Psoas muscle (tissue), 8 donors: ENCODE measurements at places on chromosomes 13 and 19.

- no peak for DNase-seq
Measured at GRCh38 chr13:38530492-38530891, 156.4 kb upstream of the FREM2 start.

GRCh38 chr19:44024900-44025216 lies 321 bp upstream of the ZNF222 start:
- no peak for DNase-seq

DNA sequence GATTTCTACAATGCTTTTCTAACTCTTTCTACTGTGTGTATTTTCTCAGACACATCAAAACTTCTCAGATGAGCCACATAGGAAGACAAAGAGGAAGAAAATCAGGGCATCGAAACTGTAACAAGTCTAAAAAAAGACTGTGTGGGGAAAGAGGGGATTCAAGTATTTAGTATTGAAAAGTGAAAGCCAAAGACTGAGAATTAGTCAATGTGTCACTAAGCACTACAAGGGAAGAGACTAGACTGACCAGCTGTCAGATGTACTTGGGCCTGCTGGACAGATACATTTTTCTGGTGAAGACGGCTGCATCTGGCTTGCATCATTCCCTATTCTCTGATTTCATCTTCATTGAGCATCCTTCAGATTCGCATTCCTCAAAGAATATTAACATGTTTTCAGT lies 25.4 kb downstream of the COMMD6 start:
- DNase-seq = no peak

GRCh38 chr19:54364775-54365257 lies at the start of gene LAIR1:
TSS of gene LAIR1 (minus strand) at chr19:54364931. CDS start at chr19:54364804, 127 bp downstream.
- peak; percentile 61 for DNase-seq

DNA sequence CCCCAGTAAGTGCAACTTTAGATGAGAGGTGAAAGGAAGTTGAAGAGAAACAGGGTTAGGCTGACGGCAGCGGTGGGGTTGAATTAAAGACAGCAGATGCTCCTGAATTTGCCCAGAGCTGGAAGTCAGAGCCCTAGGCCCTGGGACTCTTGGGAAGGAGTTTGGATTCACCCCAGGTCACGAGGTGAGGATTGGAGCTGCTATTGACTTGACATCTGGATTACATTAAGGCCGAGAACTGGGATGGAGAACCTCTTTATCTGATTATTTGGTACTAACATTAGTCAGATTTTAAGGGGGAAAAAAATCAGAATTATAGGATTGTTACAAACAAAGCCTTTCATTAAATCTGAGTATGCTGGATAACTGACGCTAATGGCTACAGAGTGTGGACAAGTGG lies 367.2 kb downstream of the ZNF536 start:
- peak; percentile 61 for DNase-seq

DNA sequence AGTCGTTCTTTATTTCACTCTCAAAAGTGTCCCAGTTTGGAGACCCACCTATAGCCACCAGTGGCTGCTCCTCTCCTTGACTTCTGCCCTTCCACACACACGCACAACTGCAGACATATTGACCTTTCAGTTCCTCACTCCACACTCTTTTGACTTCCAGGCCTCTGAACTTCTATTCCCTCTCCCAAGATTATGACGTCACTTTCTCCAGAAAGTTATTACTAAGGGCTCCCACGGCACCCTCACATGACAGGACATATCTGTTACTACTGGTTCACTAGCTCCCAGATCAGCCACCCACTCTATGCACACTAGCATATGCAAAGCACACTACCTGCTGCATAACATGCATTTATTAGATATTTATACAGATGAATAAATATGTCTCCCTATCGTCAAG lies 45.9 kb downstream of the XPO4 start:
- DNase-seq = no peak

DNA sequence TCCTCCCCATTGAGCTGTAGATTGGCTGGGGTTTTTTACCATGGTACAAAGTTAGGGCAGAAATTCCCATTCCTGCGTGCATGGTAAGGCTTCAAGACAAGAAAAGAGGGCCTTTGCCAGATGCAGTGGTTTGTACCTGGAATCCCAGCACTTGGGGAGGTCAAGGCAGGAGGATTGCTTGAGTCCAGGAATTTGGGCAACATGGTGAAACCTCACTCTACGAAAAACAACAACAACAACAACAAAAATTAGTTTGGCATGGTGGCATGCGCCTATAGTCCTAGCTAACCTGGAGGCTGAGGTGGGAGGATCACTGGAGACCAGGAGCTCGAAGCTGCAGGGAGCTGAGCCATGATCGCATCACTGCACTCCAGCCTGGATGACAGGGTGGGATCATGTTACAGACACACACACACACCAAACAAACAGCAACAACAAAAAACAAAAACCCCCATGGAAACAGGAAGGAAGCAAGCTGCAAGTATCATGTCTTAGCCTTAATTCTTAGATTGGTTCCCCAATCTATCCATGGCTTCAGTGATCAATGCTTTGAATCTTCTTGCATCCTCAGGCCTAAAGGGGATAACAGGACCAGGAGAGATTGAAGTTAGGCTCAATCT lies 5.5 kb upstream of the WTIP start:
- no peak for DNase-seq

DNA sequence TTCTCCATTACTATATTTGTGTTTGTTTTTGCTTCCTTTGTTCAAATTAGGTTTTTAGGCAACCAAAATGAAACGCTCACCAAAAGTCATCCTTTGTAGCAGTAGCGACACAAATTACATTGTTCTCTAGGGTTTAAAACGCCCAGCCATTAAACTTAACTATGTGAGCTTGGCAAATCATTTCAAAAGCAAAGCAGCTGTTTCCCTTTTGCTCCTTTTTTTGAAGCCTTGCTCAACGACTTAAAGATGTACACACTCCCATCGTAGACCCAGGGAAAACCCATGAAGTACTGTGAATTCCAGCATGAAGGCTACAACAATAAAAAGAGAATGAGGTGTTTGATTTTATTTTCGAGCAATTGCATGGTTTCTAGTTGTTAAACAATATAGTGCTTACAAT lies 106.7 kb downstream of the RAP2A start:
- no peak for DNase-seq

GRCh38 chr13:24606486-24607170 lies 73.6 kb upstream of the ATP12A start:
- no peak for DNase-seq

DNA sequence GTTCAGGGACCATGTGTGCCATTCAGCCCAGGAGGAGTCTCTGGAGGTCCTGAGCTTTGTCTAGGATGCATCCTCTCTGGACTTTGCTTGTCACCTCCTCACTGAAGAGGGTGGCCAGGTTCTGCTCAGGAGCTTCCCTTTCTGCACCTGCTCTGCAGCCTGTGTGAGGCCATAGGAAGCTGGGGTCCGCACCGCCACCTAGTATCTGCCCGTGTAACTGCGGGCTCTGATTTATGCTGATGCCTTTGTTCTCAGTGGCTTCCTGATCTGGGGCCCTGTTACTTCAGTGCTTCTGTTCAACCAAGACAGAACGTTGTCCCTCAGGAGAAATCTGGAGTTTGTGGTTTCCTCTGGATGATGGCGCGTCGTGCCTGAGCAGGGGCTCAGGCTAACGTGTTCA lies 15.5 kb downstream of the ZNF610 start:
- DNase-seq = no peak

DNA sequence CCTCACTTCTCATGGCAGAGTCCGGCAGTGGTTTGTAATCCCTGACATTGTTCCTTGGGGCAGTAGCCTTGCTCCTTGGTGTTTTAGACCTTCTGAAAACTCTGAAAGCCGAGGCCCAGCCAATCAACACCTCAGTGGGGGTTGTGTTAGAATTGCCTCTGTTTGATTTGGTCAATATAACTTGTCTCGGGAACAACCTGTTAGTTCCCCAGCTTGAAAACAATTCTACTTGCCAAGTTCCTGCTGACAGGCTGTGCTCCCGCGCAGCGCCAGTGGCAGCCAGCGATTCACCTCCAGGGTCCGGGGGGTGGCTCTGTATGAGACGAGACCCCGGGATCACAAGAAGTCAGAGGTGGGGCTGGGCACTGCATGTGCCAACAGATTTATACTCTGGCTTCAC lies 81.4 kb upstream of the MEDAG start:
- DNase-seq = no peak

DNA sequence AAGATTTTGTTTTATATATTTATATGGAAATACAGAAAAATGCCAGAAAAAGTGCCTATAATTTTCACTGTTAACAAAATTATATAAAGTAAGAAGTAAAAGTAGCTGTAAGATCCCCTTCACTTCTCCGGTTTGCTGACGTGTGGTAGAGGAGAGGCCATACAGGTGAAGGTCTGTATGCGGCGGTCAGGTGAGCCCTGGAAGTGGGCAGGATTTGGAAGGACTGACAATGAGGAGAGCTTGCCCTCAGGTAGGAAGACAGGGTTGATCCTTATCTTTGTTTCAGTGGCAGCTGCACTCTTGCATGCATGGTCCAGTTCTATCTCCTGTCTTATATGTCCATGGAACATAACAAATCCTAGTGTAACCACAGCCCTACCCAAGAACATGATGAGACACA lies 16.9 kb upstream of the TFDP1 start:
- no peak for DNase-seq

GRCh38 chr13:52978989-52979388 lies 49.6 kb upstream of the OLFM4 start:
- DNase-seq = no peak

GRCh38 chr13:112453874-112454647 lies 77.9 kb downstream of the SPACA7 start:
- DNase-seq = peak; percentile 35

GRCh38 chr19:7063764-7064418 lies 5.4 kb upstream of the MBD3L3 start:
- DNase-seq = no peak

- DNase-seq = peak; percentile 80
Measured at GRCh38 chr19:42184401-42184861, 33.0 kb downstream of the DEDD2 start.

GRCh38 chr19:43956827-43957226 lies 5.8 kb downstream of the ZNF221 start:
- no peak for DNase-seq

GRCh38 chr13:60303166-60303565 lies 93.9 kb upstream of the TDRD3 start:
- no peak for DNase-seq

DNA sequence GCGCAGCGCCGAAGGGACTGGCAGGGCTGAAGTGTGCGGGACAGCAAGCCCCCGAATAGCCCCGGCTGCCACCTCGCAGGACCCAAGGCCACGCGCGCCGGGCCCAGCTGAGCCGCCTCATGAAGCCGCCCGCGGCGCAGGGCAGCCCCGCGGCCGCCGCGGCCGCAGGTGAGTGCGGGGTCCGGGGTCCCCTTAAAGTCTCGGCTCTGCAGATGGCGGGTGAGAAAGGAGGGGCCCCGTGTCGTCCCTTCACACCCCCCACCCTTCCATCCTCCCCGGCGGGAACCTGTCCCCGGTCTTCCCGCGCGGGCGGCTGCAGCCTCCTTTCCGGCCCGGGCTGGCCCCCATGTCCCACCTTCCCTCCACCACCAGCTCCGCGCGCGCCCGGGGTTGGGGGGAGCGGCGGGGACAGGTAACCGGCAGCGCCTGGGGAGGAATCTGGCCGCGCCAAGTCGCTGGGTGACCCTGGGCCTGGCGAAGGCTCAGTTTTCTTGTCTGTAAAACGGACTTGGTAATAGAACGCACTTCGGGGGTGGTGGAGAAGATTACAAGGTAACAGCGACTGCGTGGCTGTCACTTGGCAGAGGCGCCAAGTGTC lies 338 bp downstream of the RGCC start:
- peak; percentile 27 for DNase-seq

- DNase-seq = no peak
Measured at GRCh38 chr19:1006711-1007398, 6.6 kb downstream of the GRIN3B start.

DNA sequence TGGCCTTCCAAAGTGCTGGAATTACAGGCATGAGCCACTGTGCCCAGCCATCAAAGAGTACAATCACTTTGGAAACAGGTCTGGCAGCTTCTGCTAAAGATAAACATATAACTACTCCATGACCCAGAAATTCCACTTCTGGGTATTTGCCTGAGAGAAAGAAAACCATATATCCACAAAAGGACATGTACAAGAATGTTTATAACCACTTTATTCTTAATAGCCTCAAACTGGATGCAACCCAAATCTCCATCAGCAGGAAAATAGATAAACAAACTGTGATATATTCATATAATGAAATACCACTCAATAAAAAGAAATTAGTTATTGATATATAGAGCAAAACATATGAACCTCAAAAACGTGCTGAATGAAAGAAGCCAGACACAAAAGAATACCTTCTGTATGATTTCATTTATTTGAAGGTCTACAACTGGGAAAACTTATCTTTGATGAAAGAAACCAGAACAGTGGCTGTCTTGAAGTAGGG lies 40.5 kb downstream of the TEX26 start:
- no peak for DNase-seq

DNA sequence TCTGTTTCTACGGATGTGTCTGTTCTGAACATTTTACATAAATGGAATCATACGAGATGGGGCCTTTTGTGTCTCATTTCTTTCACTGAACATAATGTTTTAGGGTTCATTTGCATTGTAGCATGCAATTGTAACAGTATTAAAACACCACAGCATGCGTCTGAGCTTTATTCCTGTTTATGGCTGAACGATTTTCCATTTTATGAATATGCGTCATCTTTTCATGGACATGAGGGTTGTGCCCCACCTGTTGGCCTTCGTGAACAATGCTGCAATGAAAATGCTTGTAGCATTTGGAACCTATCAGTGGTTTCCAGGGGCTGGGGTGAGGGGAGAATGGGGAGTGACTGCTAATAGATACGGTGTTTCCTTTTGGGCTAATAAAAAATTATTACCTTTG lies 5.1 kb downstream of the OR10H1 start:
- no peak for DNase-seq

- DNase-seq = no peak
Measured at GRCh38 chr19:16554776-16555175, 12.5 kb upstream of the CHERP start.

- DNase-seq = no peak
Measured at GRCh38 chr19:5782945-5783919, 1.3 kb downstream of the PRR22 start.

- peak; percentile 76 for DNase-seq
Measured at GRCh38 chr13:113802090-113802531, 43.1 kb downstream of the TMEM255B start.

DNA sequence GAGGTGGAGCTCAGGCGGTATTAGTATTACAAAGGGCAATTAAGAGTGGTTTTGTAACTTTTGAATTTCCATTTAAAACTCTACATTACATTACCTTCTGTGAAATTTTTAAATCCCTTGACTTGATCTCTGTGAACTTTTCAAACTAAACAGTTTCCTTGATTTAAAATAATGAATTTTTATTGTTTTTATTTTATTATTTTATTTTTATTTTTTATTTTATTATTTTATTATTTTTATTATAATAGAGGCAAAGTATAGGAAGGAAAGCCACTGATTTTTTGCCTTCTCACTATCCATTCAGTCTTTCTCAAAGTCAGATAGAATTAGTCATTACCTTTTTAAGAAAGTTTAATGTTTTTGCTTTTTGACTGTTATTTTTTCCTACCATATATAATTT lies 1248.1 kb upstream of the SLC10A2 start:
- DNase-seq = no peak

GRCh38 chr19:55452749-55453346 lies 8.6 kb downstream of the ISOC2 start:
- peak; percentile 76 for DNase-seq
